Kidney epithelial cell (primary cell): ENCODE measurements at places on chromosomes 12 and 14. TPM values are rescaled to one million over a fixed set of nuclear protein-coding genes. Genes with fewer than 3 reads are reported as not detected.
A peak's percentile ranks its signal among the peaks of the same experiment; 100 is the strongest.

DNA sequence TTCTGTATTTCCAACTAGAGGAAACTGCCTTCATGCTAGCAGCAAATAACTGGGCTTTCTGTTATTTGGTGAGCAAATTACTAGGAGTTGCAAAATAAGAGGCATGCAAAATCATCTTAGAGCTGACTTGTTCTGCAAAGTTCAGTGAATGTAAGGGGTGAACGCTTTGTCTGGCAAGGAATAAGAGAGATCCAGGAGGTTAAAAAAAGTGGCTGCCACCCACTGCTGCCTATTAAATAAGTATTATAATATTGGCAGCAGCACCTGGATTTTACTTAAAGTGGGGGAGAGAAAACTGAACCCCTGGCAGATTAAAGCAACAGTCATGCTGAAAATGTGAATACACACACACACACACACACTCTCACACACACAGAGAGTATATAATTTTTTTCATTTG lies 557.0 kb downstream of the FLRT2 start:
- no peak for DNase-seq

GRCh38 chr14:78790271-78790670 lies 620.1 kb downstream of the NRXN3 start:
- DNase-seq, result no peak

- no peak for DNase-seq
Measured at GRCh38 chr12:4440187-4440941, 5.3 kb downstream of the FGF6 start.

DNA sequence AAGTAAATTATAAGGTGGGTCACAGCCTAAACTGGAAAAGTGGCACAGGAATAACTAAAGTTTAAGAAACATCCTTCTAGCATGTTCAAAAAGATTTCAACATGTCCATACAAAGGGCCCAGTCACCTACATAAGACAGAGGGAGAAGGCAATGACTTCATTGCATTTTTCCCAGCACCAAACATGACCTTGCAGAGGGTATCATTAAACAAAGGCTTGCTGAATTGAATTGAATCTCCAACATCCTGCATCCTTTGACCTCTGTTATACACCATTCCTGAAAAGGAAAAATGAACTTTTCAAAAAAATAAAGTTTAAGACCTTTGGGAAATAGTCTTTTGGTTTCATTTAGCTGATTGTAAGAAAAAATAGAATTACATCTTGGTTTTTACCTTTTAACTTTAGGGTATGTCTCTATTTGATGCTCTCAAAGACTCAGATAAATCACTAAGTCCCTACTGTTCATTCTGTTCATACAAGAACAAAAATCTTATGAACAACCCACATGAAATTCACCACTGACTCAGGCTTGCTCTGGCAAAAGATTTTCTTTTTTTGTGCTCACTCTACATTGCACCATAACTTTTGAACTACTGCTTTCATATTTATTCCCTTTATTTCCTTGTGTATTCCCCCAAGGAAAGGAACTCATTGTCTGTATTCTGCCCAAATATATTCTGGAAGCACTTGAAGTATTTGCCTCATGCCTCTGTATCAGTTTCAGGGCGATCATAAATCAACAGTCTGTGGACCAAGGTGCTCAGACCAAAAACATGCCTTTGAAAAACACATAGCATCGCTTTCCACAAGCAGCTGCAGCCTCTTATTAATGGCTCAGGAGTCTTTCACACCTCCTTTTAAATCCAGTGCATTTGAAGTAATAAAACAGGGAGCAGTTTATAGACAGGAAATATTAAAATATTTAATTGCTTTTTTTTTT lies 121.7 kb downstream of the DUSP6 start:
- no peak for DNase-seq

- no peak for DNase-seq
Measured at GRCh38 chr12:54273981-54274380, 5.9 kb downstream of the CBX5 start.

GRCh38 chr14:62777510-62777909 lies 267.7 kb downstream of the KCNH5 start:
- DNase-seq, result no peak

DNA sequence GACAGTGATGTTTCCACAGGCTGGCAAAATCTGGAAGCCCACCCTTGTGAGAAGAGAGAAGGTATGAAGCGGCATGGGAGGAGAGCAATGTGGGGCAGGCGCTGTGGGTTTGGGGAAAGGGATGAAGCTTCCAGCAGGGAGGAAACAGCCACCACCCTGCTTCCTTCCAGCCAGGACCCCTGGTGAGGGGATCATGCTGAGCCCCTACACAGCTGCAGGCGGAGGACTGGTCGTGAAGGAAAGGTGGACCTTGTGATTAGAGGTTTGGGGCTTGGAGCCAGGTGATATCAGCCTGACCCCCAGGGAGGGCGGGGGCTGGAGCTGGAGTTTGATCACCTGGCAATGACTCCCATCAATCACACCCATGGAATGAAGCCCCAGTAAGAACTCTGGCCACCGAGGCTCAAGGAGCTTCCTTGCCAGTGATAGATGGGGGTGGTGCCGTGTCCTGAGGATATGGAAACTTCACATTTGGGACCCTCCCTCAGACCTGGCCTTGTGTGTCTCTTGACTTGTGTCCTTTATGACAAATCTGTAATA lies 48.6 kb downstream of the RIMBP2 start:
- no peak for DNase-seq

- DNase-seq, result no peak
Measured at GRCh38 chr12:99278899-99279298, 368.7 kb upstream of the GARIN6 start.

DNA sequence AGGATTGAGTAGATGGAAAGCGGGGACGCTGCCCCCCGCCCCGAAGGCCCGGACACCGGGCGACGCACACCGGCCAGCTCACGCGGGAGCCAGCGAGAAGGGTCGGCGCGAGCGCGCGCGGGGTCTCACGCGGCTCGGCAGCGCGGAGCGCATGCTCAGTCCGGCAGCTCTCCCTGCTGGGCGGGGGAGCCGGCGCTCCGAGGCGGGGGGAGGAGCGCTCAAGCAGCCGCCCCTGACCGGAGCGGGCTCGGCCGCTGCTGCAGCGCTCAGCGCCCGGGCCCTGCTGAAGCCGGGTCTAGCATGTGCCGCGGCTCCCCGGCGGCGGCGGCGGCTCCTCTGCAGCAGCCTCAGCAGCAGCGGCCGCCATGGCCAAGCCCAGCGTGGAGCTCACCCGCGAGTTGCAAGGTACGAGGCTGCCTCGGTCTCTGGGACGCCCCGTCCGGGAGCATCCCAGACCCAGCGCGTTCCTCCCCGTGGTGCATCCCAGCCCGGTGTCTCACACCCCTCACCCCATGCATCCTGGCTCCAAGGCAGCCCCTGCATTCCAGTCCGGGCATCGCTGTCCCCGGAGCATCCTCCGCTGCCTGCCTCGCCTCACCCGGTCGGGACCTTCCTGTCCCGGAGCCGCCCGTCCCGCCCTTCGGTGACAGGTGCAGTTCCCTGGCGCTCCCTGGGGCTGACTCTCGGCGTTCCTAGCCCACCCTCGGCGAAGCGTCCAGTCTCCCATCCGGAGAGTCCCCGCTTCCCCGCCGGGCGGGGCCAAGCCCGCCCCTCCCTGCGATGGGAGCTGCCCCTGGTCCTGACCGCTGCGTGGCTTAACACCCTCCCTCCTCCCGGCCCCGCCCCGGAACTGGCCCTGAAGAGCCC lies at the start of gene CARMIL3:
TSS of gene CARMIL3 (plus strand) at position 221 of the 867 bp plus-strand sequence. CDS start at position 366, 145 bp downstream.
- no peak for DNase-seq

DNA sequence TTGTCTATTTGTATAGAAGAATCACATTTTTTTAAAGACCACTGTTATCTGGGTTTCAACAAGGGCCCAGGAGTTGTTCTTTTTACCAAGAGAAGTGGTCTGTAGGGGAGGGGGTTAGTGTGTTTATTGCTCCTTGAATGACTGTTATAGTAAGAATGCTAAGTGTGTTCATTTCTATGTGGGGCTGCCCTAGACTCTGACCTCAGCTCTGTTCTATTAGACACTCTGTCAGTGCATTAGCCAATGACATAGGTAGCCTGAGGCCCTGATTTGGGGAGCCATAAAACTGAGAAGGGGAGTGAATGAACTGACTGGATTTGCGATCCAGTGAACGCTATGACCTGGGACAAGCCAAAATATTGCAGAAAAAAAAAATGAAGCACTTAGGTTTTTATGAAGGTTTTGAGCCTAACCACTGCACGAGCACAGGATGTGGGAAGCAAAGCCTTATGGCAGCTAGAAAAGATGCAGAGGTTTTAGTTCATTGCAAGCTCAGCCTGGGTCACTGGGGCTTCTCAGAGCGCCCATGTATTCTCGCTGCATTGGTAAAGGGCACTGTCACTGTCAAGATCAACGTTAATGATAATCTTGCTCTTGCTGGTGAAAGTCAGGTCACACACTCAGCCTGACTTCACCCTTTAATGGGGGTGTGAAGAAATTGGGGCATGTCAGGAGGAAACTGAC lies 63.8 kb downstream of the PRKCH start:
- DNase-seq, result no peak

- DNase-seq, result peak; percentile 48
Measured at GRCh38 chr12:30996255-30996654, 69.7 kb downstream of the TSPAN11 start.

DNA sequence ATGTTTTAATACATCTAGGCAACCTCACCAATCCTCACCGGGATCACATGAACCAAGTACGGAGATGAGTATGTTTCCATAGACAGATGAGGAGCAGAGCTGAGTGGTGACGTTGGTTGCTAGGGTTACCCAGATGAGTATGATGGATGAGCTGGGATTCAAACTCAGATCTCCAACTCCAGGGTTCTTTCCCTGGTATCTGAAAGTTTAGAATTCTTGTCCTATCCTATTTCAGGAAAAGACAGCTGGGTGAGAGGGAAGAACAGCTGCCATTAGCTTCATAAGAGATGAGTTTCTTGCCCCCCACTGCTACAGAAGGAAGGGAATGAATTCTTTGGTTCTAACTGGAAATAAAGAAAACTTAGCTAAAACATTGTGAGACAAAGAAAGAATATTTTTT lies 728.9 kb upstream of the TBX3 start:
- no peak for DNase-seq

DNA sequence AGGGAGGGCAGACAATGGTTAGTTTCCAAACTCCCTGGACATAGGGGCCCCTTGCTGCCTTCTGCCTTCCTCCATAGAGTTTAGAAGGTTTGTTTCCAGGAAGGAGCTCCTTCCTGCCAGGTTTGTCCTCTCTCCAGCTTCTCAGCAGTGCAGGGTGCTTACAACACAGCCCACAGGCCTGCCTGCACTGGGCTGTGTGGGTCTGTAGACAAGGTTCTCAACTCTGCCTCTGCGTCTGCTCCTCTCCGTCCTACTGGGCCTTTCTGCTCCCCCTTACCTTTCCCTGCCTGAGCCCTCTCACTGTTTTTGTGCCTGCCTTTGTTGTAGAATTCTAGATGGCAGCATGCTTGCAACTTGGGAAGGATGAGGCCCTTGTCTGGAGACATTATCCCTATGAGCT lies 124.0 kb downstream of the SAMD4A start:
- no peak for DNase-seq

GRCh38 chr12:109270494-109270893 lies 38.6 kb downstream of the FOXN4 start:
- no peak for DNase-seq

GRCh38 chr12:103114296-103115055 lies 157.0 kb downstream of the ASCL1 start:
- no peak for DNase-seq

DNA sequence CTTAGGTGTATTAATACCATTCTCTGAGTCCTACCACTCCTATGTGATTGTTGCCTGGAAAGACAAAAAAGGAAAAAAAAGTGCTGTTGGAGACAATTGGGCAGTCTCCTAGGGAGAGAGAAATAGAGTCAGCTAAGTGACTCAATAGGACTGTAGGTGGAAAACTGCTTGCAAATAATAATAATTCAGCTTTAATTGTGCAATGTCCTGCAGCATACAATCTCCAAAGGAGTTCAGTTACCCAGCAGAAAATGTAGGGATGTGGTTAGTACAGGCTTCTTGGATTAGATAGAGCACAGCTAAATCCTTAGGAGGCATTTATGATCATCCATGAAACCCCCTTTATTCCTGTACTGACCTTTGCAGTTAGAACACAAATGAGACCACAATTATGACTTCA lies 3.0 kb upstream of the SRSF9 start:
- no peak for DNase-seq

DNA sequence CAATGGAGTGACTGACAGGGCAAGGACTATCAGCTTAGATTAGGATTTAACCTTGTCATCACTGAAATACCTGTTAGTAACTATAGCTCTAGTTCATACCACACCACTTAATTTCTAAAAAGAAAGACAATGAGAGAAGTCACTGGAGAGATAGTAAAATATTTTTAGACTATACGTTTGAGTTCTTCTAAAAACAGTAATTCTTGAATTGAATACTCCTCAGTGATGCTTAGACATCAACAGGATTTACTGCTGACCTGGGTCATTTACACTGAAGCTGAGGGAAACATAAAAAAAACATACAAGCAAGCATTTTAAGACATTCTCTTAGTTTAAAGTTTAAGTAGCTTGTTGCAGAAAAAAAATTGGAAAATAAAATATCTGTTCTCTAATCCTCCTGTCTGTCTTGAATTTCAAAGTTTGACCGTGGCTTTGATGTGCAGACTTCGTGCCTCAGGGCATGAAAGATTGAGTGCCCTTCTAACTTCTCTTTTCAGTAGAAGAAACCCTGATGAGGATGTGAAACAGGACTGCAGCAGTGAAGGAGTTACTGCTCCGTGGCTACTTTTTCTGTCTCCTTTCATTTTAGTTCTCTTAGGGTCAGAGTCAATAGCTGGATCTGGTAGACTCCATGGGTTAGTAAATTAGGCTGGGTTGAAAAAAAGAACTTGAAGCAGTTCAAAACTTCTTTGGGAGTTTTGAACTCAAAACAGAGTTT lies 172.2 kb downstream of the PTPRO start:
- DNase-seq, result no peak

DNA sequence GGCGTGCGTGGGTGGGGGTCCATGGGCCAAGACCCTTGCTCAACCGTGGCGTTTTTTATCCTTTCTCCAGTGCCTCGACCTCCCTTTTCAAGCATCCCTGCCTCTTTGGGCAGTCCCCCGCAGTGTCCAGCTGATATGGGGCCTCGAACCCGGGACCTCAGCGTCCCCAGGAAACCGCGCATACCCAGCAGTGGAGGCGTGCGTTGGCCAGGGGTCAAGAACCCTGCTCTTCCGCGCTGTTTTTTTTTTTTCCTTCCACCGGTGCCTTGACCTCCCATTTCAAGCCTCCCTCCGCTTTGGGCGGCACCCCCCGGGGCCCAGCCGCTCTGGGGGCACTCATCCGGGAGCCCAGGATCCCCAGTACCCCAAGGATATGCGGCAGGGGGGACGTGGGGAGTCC lies 325.8 kb downstream of the ALG10 start:
- no peak for DNase-seq

GRCh38 chr12:51942056-51942455 lies 9.4 kb upstream of the ACVR1B start:
- DNase-seq, result no peak

GRCh38 chr12:108812324-108812723 lies 45.1 kb downstream of the SSH1 start:
- no peak for DNase-seq

ESR2 gene
- 0.14 and 0.17 TPM in 2 replicates for total RNA-seq

KRT71 gene
- total RNA-seq, result not detected in 2 replicates

TTC7B gene
- total RNA-seq, result 46.0 and 69.5 TPM in 2 replicates

CEBPE gene
- total RNA-seq, result not detected in 2 replicates

GUCY2C gene
- total RNA-seq, result not detected in 2 replicates

TPCN1 gene
- total RNA-seq, result 25.8 and 34.9 TPM in 2 replicates
